T1000 (cell line): ENCODE measurements at places on chromosomes 5 and 9.
A peak's percentile ranks its signal among the peaks of the same experiment; 100 is the strongest.

DNA sequence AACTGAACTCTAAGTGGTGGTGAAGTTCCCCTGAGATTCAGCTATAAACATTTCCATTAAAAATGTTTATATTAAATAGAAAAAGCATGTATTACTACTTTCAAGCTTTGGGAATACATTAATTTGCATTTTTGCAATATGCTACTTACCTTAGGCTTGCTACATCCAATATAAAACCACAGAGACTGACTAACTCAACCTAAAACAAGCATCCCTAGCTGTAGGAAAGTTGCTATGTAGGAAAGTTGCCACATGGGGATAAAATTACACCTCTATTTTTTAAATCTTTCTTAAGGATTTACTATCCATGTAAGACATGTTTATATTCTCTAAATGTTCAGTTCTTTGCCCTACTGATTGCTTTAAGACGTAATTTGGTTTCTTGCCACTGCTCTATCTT lies 12.8 kb downstream of the SCAMP1 start:
- no peak for DNase-seq

DNA sequence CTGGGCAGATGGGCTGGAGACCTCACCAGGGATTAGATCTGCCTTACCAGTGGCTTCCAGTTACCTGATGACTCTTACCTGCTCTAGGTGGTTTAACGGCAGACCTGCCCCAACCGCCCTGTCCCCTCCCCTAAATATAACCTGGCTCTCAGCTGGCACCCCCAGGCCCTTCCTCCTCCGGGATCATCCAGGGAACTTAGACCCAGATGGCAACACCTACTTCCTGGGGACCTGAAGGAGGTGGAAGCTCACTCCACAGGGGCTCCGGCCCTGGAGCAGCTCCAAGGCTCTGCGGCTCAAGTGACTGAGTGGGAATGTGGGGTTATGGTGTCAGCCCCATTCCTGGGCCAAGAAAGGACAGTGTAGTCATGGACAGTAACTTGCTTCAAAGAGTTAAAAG lies 130.4 kb downstream of the OLFM1 start:
- no peak for DNase-seq

- no peak for DNase-seq
Observed at GRCh38 chr5:112417931-112418658, 982 bp downstream of the EPB41L4A start.

GRCh38 chr5:1511048-1511447 lies 12.7 kb downstream of the LPCAT1 start:
- DNase-seq, result no peak

DNA sequence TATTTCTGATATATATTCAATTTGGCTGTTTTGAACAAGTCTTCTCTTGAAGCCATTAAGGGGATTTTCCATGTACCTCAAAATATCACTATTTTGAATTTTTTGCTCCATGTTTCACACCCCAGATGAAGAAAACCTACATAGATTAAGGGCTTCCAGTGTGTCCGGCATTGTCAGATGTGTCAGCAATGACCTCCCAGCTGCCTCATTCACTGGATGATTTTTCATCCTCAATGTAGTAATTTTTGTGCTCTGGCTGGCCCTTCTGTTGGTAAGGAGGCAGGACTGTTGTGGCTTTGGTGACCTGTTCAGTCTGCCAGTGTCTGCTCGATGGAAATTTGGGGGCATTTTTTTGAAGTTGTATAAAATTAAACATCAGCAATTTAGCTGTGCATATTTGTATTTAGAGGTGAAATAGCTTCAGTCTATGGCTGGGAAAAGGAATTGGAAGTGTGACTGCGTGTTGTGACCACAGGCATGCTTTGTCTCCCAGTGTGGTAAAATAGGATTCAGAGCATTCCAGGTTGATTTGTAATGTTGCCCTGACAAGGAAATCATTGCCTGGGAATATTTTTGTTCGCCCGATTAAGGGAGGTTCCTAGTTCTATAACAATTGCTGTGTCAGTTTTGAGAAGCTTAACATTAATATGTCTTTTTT lies 312.4 kb downstream of the ARHGEF28 start:
- peak; percentile 34 for DNase-seq

DNA sequence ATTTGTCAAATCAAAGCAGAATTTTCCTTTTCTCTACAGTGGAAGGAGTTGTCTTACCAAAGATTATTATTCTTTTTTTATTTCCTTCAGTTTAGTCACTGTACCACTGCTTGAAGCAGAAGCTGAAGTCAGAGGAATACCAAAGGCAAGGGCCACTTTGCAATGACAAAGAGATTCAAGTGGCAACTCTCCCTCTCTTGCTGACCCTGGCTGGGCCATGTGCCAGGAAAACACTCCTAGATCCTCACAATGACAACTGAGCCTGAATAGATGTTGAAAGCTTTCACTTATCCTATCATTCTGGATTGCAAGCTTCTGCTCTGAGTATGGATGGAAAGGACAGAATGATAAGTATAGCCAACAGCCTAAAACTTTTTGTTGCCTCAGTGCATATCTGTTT lies 618.3 kb downstream of the NR2F1-AS1 start:
- no peak for DNase-seq

DNA sequence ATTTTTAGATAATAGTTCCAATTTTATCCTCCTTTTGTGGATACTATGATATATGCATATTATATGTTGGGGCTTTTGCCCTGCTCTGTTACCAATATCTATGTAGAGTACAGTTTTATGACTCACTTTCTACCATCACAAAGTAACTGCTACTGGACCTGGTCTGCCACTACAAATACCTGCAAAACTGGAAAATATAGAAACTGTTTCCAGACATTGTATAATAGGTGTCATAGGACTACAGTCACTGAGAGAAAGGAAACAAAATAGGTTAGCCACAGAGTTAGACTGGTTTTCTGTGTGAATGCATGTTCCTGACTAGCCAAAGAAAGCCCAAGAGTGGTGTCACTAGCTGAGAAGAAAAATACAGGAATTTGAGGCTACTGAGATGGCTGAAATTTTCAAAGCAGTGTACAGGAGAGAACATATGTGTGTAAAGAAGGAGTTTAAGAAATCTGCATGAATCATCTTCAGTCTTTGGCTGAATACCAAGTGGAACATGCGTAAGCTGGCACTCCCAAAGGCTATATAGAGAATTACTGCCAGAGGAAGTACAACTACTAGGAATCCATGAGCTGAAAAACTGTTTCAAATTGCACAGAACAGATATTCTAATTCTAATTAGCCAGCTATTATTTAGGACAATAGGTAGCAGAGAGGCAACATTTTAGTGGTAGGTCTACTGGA lies 29.0 kb upstream of the FAM174A start:
- DNase-seq, result peak; percentile 1

DNA sequence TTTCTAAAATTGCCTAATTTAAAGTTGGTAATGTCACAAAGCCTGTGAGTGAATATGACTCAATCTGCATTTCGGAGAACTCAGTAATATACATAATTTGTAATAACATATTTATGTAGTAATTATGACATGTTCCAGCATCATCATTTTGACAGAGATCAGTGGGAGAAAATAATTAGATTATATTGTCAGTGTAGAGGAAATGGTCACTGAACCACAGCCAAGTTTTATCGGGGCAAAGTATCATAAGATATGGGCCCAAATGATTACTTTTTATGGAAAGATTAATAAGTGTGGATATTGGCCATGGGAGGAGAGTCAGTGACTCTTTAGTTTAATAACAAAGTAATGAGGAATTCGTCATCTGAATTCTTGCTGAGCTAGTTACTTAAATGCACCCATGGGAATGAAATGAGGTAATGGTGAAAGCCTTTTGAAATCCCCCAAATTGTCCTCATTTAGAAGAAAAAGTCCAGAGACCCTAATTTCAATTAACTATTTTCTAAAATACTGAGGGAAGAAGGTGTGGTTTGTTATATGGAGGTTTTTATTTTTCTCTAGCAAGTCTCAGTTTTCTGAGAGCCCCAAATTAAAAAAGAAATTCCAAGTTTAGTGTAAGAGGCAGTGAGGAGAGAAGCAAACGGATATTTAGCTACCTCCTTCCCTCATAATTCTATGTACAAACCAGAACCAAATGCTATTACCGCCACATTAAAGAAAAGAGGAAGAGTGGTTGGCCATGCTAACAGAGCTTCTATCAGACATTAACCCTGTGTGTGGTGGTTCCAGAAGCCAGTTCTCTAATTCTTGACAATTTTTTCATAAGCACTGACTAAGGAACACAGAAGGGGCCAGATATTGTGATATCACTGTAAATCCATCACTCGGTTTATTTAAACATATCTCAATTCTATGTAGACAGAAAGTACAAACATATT lies 37.7 kb upstream of the MRPS30 start:
- DNase-seq, result no peak

- DNase-seq, result no peak
Observed at GRCh38 chr5:118121258-118121657, 867.1 kb downstream of the DTWD2 start.

DNA sequence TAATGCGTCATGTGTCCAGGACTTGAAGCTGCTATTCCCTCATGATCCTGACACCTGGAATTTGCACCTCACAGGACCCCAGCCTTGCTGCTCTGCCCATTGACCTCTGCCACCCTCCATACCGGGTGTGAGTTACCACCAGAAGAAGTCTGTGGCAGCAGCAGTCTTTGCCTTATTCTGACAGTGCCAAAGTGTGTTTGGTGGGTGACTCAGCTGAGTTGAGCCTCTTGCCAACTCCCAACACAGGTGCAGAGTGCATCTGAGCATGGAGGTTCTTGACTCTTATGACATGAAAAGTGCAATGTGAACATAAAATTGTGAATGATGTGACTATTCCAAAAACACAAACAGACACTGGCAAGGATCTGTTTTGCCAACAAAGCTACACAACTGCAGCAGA lies 1166.5 kb upstream of the CDH18 start:
- DNase-seq, result no peak

- no peak for DNase-seq
Observed at GRCh38 chr5:34865091-34865490, 26.1 kb downstream of the TTC23L start.

GRCh38 chr9:78091731-78092130 lies 60.1 kb upstream of the GNAQ start:
- no peak for DNase-seq

DNA sequence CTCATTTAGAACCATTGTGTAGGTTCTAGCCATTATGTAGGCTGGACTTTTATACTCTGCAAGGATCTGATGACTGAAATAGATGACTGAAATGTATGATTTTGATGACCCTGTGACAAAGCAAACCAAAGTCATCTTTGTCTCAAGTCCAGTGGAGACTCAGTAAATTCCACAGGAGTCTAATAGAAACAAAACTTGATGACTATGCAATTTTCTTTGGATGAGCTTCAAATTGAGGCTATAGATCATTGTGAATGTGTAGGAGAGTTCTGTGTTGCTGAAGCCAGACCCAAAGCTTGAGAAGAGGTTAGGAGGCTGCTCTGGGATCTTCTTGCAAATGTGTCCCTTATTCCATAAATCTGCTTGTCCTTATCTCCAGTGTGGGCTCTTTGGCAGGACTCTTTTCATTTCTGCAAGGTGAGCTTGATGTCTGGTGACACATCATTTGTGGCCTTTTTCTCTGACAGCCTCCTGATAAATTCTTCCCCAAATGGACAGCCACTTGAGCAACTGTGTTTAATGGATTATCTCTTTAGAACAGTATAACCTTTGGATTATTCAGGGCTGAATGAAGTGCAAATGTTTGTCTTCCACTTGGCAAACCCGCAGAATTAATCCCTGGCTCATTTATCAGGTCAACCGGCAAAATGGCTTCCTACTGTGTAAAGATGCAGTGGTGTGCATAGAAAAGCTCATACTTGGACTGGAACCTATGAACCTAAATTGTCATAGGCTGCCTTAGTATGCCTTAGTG lies 235.1 kb upstream of the ANKH start:
- DNase-seq, result no peak

GRCh38 chr5:164580155-164580554 lies 1074.7 kb downstream of the MAT2B start:
- no peak for DNase-seq

DNA sequence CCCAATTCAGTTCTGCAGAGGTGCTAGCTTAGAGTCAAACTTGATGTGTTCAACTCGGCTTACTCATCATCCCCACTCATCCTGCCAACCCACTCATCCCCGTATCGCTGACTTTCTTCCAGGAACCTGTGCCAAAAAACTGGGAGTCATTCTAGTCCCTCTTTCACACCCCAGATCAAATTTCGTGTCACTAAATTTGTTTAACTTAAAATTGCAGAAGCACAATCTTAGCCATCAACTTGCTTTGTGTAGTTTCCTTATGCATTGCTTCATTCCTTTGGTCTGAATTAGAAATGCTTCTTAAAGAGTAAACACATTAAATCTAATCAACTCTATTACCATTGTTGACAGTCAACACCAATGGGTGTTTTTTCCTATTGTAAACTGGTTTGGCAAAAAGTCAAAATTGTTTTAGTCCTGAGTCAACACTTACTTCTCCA lies 162.4 kb downstream of the TTC39B start:
- DNase-seq, result no peak

- DNase-seq, result no peak
Observed at GRCh38 chr5:84642795-84643194, 258.1 kb upstream of the EDIL3 start.

DNA sequence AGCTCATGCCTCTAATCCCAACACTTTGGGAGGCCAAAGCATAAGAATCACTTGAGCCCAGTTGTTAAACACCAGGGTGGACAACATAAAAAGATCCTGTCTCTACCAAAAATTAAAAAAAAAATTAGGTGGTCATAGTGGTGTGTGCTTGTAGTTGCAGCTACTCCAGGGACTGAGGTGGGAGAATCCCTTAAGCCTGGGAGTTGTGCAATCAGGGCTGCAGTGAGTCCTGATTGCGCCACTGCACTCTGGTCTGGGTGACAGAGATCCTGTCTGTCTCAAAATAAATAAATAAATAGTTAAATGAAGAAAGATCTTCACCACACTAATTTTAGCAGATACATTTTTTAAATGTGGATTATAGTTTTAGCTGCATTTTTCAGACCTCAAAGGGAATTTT lies 433.2 kb downstream of the MAT2B start:
- no peak for DNase-seq

GRCh38 chr5:159995907-159996306 lies 13.0 kb upstream of the TTC1 start:
- no peak for DNase-seq

DNA sequence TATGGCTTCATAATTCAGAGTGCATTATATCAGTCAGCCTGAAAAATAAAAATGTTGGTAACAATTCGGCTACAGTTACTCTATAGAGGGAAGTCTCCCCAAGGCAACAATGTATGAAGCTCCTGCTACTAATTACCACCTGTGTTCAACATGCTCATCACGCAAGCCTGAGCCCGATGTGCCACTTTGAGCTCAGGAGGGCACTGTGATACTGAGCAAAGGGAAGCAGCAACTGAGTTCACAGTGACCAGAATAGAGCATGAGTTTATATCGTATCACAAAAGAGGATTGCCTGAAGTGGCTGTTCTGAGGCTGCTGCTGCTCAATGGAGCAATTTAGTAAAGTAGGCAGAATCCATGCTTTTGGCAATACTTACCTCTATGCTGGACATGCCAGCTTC lies 202.0 kb upstream of the HAPLN1 start:
- no peak for DNase-seq

DNA sequence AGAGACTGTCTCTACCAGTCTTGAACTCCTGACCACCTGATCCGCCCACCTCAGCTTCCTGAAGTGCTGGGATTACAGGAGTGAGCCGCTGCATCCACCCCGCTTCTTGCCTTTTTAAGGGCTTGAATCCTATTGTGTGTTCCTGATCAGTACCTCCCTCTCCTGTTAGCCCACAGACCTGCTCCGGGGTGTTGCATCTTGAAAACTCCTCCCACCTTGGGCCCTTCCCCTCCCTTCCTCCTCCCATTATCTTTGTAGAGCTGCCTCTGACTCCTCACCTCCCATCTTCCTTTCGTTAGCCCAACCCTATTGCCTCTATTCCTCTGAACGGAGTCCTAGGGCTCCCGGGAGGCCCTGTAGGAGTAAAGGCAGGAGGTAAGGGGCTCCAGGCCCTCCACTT lies 48.5 kb upstream of the NEK6 start:
- DNase-seq, result no peak
